ENCODE measurements at places on chromosomes 3 and 15. TPM values are rescaled to one million over a fixed set of nuclear protein-coding genes. Genes with fewer than 3 reads are reported as not detected.

Gene CNTN3
- total RNA-seq: 1.6 TPM

Gene NR2E3
- total RNA-seq: 0.26 TPM

Gene AADACL2
- not detected for total RNA-seq

Gene ABCF3
- total RNA-seq: 60.9 TPM

Gene GLDN
- 21.8 TPM for total RNA-seq

- H3K4me3 ChIP-seq: peak overlapping the region; percentile 73
- no peaks in the 10 kb centered on the region for H3K27me3 ChIP-seq
Measured at GRCh38 chr3:108588601-108589000, 637 bp downstream of the CIP2A start.

GRCh38 chr15:68807249-68807648 lies 13.4 kb downstream of the ANP32A start:
- no peak for DNase-seq
- H3K27ac ChIP-seq: no peak overlapping the region
- H3K27me3 ChIP-seq: no peaks in the 10 kb centered on the region
- H3K36me3 ChIP-seq: peaks cover 8% of the 10 kb centered on the region
- no peak overlapping the region for H3K4me3 ChIP-seq

DNA sequence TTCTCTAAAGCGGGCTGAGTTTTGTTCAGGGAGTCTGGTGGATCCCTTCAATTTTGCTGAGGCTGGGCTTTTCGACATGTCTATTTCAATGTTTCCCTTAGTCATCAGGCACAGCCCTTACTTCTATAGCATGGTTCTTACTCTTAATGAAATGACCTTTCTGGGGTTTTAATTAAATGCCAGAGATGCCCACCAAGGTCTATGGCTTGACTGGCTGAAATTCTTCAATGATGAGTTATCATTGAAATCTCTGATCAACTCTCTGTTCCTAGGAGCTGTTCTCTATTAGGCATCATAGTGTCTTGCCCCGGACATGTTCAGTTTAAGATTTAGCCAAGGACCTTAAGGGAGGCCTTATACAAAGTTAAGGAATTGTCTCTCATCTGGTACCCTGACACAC lies 33.4 kb upstream of the KBTBD12 start:
- H3K27ac ChIP-seq: no peak overlapping the region
- no peaks in the 10 kb centered on the region for H3K4me1 ChIP-seq
- no peak for DNase-seq
- no peaks in the 10 kb centered on the region for H3K36me3 ChIP-seq
- no peak overlapping the region for H3K4me3 ChIP-seq
- no peaks in the 10 kb centered on the region for H3K27me3 ChIP-seq

- H3K4me3 ChIP-seq: no peak overlapping the region
- no peaks in the 10 kb centered on the region for H3K27me3 ChIP-seq
- peaks cover 12% of the 10 kb centered on the region for H3K4me1 ChIP-seq
- no peaks in the 10 kb centered on the region for H3K36me3 ChIP-seq
- no peak for DNase-seq
Measured at GRCh38 chr3:126295407-126295939, 61.7 kb downstream of the KLF15 start.

- no peak overlapping the region for H3K4me3 ChIP-seq
- H3K4me1 ChIP-seq: no peaks in the 10 kb centered on the region
- H3K36me3 ChIP-seq: no peaks in the 10 kb centered on the region
Measured at GRCh38 chr15:94070356-94071295, 160.7 kb upstream of the MCTP2 start.

- H3K36me3 ChIP-seq: no peaks in the 10 kb centered on the region
- DNase-seq: no peak
- H3K27ac ChIP-seq: no peak overlapping the region
Measured at GRCh38 chr3:20425138-20425537, 239.1 kb upstream of the SGO1 start.

Measured in upper lobe of right lung (tissue), 1 donor.